ENCODE measurements at places on chromosomes 16 and 17.

DNA sequence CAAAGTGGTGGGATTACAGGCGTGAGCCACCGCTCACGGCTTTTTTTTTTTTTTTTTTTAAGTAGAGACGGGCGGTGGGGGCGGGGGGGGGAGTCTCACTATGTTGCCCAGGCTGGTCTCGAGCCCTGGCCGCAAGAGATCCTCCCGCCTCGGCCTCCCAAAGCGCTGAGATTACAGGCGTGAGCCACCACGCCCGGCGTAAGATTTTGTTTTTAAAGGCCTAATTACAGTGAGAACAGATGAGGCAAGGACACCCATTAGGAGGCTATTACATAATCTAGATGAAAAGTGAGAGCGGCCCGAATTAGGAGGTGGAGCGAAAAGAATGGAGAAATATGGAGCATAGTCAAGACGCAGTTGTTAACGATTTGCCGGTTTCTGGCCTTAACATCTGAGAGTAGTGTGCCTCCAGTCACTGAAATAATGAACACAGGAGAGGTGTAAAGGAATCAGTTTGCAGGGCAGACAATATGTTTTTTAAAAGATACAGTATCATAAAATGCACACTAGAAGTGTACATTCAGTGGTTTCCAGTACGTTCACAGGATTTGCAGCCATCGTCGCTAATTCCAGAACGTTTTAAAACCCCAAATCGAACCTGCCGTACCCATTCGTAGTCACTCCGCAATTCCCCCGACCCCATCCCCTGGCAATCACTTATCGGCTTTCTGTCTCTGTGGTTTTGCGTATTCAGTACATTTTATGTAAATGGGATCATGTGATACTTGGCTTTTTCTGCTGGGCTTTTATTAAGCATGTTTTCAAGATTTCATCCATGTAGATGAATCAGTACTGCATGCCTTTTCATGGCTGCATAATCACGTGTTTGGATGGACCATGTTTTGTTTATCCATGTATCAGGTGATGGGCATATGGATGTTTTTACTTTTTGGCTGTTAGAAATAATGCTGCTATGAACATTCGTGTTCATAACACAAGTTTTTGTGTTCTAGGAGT, 1.4 kb upstream of the SLX4 start:
- DNase-seq = no peak

GRCh38 chr17:17924857-17925250, 47.3 kb downstream of the TOM1L2 start:
- no peak for DNase-seq

DNA sequence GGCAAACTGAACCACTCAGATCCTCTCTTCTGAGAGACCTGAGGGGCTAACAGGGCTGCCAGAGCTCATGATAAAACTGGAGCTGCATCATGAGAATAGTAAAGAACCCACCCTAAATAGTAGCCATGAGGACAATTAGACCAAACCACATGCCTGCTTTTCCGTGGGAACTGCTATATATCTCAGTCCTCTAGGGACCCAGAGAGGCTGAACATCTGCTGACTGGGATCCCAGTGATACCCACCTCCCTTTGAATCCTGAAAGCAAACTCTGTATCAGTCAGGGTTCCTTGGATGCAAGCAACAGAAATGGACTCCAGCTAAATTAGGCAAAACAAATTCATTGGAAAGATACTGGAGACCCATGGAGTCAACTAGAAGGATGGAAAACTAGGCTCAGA, 6.5 kb downstream of the MT1X start:
- no peak for DNase-seq

DNA sequence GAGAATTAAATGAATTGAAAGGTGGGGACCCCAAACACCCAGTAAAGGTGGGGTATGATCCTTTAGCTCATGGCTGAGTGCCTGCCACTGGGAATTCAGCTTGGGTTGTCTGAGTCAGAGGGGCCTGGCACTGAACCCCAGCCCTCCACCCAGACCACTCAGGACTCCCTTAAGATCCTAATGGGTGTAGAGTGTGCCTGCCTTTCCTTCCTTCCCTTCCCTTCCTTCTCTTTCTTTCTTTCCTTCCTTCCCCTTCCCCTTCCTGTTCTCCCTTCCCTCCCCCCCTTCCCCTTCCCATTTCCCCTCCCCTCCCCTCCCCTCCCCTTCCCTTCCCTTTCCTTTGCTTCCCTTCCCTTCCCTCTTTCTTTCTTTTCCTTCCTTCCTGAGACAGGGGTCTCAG, 29.9 kb upstream of the GNA13 start:
- DNase-seq = no peak

DNA sequence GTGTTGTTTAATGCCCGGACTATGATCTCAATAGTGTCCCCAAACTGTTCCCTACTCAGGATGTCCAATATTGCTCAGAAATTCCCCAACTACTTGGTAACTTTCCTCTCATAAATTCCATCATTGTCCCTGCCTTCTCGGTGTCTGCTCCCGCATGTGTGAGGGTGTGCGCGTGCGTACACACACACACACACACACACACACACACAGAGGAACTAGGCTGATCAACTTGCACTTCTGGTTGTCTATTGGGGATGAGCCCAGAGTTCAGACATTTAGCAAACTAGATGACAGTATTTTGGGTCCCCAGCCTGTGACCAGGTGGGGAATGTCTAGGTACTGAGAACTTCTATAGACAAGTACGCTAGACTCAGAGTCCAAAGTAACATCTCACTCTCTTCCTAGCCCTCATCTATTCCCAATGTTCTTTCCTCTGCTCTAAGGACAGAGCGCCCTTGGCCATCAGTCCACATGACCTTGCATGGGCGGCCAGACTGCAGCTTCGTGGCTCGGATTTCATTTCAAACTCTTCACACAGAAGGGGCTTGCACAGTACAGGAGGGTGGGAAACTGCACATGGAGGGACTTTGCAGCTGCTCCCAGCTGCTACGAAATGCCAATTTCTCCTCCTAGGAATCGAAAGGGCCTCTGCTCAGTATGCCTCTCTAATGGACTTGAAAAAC, 5.3 kb downstream of the HS3ST3A1 start:
- DNase-seq = no peak

GRCh38 chr17:59010026-59010425, 96.7 kb downstream of the TRIM37 start:
- DNase-seq = no peak

- DNase-seq = no peak
Observed at GRCh38 chr17:19719355-19720209, 3.2 kb upstream of the SLC47A2 start.

DNA sequence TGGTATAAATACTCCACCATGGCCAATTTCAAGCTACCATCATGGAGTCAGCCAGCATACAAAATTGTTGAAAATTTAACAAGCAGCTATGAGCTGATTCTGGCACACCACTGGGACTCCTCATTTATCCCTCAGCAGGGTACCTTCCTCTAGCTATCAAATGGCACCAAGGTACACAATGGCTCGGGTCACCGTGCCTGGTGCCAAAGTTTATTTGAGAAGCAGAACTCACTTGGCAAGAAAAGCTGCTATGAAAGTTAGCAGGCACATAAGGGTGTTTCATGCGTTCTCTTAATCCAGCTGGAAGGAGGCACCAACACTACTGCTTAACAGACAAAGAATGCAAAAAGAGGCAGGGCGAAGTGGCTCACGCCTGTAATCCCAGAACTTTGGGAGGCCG, 51.6 kb downstream of the IKZF3 start:
- no peak for DNase-seq

- no peak for DNase-seq
Observed at GRCh38 chr17:81566461-81567126, 14.4 kb upstream of the FAAP100 start.

- no peak for DNase-seq
Observed at GRCh38 chr16:49419006-49419405, 45.4 kb downstream of the C16orf78 start.

DNA sequence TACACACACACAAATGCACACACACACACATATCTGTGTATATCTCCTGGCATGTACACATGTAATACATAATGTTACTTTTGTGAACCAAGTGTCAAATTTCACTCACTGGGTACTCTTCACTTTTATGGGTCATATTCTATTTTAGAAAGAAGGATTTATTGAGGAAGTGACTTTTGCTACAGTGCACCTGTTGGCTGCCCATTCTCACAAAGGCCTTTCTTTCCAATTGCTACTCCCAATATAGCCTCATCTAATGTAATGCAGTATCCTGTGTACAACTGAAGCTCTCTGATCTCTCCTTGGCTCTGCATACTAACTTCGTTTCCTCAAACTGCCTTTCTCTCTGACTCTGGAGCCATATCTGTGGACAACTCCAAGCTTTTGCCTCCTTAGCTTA, 107.5 kb downstream of the ABCA8 start:
- no peak for DNase-seq

DNA sequence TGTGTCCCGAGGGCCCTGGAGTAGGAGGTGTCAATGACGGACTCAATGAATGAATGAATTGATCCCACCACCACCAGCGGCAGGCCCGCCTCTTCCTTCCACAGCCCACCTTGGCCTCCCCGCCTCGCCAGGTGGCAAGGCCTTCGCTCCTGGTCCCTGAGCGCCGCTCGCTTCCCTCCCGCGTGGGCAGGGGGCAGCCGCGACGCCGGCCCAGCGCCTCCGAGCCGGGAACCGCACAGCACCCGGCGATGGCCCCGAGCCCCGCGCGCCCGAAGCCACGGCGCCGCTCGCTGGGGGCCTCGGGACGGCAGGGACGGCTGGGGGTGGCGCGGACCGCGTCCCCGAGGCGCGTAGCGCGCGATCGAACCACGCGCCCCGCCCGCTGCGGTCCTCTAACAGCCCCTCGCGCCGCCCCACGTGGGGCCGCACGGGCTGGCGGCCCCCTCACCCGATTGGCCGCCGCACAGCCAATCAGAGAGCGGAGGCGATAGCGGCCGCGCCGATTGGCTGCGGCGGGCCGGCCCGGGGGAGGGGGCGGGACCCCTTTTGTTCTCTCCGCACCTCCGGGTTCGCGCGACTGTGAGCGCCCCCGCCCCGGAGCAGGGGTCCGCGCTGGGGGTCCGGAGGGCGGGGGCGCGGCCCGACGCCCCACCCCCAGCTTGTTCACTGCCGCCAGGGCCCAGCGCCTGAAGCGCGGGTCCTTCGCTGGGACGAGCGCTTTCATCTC, 31.4 kb downstream of the ACTG1 start:
- no peak for DNase-seq

- no peak for DNase-seq
Observed at GRCh38 chr16:48542020-48542473, 67.9 kb downstream of the N4BP1 start.

DNA sequence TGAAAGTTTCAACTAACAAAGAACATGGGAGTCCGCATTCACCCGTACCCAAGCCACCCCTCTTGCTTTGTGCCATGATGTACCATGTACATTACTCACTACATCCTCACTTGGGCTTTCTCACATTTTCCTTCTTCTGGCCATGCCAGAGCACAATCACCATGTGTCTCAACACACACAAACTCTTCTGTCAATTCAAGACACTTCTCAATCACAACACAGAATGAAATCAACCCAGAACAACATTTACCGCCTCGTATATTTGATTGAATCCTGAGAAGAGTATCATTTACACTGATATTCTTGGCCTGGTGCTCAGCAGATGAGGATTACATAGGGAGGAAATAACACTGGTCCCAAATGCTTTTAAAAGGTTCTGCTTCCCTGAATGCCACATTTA, 4.5 kb downstream of the ADAMTS18 start:
- no peak for DNase-seq

DNA sequence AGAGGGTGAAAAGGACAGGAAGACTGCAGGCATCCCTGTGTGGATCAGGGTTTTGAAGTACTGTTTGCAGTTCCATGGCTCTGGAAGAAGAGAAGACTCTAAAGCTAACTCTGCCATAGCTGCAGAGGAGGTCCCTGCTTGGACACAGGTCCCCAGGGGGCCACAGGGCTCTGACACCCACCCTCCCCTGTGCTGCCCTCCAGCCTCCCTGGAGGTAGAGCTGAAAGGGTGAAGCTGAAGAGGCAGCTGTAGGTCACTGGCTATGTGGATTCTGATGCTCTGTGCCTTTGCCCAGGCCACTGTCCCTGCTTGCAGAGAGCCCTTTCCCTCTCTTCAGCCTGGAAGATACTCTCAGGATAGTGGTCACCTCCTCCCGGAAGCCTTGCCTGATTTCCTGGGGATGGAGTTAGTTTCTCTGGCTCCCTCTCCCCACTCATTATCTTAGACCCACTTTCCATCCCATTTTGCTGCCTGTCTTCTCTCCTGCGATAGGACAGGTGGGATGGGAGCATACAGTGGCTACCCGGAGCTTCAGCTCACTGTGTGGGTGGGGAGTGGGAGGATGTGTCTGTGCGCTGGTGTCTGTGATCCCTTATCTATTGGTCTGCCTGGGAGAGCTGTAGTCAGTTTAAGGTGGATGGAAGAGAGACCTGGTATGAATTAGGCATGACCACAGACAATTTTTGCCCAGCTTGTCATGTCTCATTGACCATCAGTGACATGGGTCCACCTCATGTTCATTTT, 89.8 kb upstream of the TMEM97 start:
- DNase-seq = no peak

DNA sequence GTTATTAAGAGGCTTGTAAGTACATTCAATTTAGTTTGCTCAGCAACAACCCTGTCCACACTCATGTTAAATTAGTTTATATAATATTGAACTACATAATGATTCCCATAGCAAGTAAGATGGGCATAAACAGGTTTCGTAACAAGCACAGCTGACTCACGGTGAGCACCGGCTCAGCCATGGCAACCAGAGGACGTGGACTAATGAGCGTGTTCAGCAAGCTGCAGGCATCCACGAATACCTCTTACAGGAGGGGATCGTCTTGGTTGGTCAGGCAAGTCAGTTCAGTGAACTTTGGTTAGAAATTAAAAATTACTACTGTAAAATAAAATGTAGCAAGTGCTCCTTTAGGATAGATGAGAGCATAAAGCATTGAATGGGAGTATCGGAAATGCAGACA, 58.4 kb downstream of the ELAC2 start:
- DNase-seq = no peak

GRCh38 chr17:59506894-59507726, 58.3 kb upstream of the DHX40 start:
- DNase-seq = no peak

DNA sequence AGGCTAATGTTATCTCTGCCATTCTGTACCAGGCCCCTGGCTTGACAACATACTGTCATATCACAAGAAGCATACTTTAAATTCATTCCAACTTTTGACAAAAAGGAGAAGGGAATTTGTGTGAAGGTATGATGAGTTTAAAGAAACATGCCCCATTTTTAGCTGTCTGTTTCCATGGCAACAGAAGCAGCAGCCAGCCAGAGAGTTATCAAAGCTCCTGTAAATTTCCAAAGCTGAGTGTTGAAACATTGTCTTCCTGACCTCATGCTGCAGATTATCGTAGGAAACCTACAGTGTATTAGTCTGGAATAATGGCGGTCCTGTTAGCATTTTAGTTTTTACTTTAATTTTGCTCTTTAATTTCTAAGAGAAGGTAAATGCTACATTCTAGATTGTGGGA, 124.9 kb downstream of the MRTFB start:
- no peak for DNase-seq

DNA sequence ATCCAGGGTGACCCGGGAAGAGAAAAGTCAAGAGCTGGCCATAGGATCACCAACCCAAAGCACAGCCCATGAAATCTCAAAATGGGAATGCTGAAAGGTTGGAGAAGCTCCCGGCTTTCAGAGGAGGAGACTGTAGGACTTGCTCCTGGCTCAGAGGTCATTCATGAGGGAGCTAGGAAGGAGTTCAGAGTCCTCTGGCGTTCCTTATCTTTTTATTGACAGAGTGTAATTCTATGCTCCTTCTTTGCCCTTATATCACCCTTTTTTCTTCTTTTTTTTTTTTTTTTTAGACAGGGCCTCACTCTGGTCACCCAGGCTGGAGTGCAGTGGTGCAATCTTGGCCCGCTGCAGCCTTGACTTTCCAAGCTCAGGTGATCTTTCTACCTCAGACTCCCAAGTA, 27.3 kb upstream of the CNOT1 start:
- no peak for DNase-seq

GRCh38 chr17:57370619-57371018, 114.3 kb downstream of the MSI2 start:
- DNase-seq = no peak
